ENCODE measurements at places on chromosomes 5 and 9.

- no peak for DNase-seq
These were observed 58.3 kb downstream of the NRG2 start for GRCh38 chr5:139984816-139985215.

- DNase-seq: no peak
These were observed 49.3 kb downstream of the MLLT3 start for GRCh38 chr9:20573023-20573422.

DNA sequence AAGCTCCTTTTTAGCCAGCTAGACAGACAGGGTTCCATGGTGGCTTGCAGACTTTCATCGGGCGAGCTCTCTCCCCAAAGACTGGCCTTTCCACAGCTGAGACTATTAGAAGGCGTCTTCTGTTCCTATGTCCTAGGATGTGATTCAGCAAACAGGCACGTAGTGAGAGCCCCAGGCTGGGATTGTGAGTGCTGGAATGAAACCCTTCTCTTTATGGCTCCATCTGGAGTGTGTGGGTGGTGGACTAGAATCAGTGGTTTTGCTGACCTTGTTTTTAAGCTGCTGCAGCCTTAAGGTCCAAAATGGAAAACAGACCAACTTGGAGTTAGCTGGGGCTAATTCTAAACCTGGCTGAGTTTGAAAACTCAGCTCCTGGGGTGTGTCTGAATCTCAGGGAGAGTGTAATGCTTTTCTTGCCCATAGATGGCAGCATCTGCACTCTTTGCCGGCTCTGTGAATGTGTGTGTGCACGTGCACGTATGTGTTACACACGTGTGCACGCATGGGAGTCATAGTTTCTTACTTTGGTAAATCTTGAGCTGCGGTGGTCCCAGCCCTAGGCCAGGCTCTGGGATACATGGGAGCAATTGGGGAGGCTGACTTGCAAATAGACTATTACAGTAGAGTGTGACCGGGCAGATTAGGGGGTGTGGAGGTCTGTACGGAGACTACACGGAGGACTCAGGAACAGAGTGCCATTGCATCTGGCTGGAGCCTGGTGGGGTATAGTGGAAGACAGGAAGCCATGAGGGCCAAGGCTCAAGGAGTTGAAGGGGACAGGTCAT lies 10.7 kb downstream of the GSN start:
- DNase-seq: no peak

- DNase-seq: no peak
These were observed 54.5 kb downstream of the ZNF366 start for GRCh38 chr5:72452515-72453245.

DNA sequence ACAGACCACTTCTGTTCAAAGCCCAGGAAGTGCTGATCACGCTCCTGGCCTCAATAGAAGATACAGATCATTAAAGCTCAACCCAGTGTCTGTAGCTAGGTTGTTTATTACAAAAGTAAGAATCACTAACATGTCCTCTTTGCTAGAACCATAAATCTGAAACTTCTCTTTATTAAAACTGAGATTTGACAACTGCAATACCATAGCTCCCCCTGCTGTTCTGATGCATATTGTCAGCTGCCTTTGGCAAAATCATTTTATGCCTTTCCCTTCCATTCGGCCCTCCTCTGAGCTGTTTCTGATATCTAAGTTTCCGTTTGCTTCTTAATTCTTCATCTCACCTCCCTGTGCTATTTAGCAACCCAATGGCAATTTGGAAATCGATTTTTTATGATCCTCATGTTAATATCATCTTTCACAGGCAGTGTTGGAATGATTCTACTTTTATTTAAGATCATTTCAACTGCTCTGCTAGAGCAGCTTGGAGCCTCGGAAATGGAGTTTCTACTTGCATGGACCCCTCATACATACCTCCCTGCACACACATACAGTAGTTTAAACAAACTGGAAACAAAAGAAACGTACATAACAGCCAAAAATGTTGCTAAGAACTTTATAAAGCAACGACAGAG lies 998.8 kb downstream of the MAT2B start:
- DNase-seq: no peak

GRCh38 chr9:107905308-107906020 lies 415.9 kb upstream of the KLF4 start:
- no peak for DNase-seq

DNA sequence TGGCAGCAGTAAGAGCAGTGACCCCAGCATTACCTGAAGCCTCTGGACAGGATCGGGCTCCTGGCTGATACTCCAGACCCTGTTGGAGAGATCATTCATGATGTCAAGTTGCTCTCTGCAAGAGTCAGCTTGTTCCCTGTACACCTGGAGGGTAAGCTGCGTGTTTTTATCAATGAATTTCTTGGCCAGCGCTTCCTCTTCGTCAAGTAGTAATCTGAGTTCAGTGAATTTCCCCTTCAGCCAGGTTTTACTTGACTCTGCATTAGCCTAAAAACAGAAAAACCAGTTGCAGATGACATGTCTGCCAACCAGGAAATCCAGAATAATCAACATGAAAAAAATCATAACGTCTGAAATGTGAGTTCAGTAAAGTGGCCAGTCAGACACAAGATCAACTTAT lies 19.1 kb downstream of the TRIM14 start:
- no peak for DNase-seq

Measured in activated CD4-positive, alpha-beta T cell treated with anti-CD3 and anti-CD28 coated beads, Interleukin-2, amount 50 U/mL, for 4 hours (primary cell).